ENCODE measurements at places on chromosomes 7 and 10.
A peak's percentile ranks its signal among the peaks of the same experiment; 100 is the strongest.

- DNase-seq, result no peak
These were observed 78.7 kb upstream of the MKRN1 start for GRCh38 chr7:140557809-140558518.

DNA sequence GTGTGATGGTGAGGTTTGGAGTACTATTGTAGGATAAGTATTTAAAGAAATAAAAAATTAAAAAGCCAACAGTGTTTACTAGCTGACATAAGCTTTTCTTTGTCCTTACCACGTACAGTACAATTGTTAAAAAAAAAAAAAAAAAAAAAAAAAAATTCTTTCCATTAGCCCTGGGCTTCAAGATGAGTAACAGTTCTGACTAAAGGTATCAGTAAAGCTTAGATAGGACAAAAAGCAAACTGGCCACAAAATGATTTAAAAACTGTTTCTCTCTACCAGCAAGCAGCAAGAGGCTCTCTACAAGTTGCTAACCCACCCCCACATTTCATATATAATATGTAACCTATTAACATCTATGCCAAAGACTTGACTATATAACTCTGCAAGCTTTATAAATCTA is 17.5 kb downstream of the HYCC1 start:
- DNase-seq, result no peak

DNA sequence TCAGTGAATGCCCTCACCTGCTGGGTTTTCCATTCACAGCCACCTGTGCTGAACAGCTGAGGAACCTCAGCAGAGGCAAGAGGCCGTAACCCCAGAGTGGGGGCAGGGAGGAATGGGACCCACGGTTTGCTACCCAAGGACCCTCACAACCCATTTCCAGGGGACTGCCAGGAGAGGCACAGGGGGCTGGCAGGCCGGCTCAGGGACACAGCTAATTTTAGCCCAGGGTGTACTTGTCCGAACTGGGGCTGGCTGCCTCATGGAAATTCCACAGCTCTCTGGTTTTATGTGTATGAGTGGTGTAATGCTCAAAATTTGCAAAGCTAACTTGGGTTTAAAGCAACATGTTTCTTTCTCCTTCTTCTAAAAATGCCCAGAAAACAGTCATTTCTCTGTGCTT is 42.2 kb downstream of the MINDY4 start:
- no peak for DNase-seq

GRCh38 chr7:93196336-93196735 is 29.9 kb downstream of the HEPACAM2 start:
- DNase-seq, result no peak

DNA sequence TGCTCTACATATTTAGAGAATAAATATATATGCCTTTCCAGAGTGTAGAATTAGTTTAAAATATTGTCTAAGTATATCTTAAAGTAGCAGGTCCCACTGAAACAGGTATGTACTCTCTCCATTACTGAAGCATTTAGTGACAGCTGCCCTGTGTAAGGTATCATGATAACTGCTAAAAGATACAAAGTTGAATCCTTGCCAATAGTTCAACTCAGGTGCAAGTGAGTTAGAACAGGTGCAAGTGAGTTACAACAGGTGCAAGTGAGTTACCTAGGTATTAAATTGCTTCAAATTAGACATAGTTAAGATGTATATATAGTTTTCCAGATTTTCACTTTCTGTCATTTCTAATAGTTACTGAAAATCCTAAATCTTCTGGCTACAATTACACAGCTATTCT is 119.1 kb downstream of the CNOT4 start:
- DNase-seq, result no peak

DNA sequence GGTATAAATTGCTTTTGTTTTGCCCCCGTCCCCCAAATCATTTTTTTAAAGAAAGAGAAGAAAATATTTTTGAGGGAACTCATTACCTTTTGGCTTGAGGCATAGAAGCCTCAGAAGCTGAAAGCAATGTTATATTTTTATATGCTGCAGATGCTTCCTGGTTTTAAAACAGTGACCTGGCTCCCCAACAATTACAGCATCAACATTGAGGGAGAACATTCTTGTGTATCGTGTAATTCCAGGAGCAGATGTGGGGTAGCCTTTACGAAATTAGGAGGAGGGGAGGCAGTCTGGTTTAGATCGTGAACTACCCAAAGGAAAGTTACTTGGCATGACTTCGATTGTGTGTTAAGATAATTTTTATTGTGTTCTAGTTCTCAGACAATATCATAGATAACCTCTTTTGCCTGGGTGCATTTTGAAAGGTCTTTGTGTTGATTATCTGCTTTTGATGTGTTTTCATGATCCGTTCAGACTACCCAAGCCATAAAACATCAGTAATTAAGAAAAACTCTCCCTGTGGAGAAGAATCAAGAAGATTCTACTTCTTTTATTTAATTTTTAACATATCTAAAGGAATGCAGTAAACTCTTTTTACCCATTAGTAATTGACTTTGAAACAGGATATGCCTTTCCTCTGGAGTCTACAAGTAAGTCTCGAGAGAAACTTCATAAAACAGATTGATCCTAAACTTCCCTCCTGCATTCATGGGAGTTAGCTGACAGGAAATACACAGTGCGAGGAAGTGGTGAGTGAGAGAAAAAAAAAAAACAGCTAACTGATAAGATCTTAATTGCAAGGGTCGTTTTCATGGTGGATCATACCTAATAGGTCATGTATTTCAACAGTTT is 141.4 kb downstream of the KIAA1217 start:
- peak; percentile 41 for DNase-seq

GRCh38 chr10:92756201-92757065 is 66.7 kb downstream of the HHEX start:
- DNase-seq, result no peak

- DNase-seq, result no peak
These were observed 357.9 kb downstream of the PTEN start for GRCh38 chr10:88221010-88221973.

GRCh38 chr10:48487244-48487643 is 117.6 kb downstream of the ARHGAP22 start:
- DNase-seq, result no peak

DNA sequence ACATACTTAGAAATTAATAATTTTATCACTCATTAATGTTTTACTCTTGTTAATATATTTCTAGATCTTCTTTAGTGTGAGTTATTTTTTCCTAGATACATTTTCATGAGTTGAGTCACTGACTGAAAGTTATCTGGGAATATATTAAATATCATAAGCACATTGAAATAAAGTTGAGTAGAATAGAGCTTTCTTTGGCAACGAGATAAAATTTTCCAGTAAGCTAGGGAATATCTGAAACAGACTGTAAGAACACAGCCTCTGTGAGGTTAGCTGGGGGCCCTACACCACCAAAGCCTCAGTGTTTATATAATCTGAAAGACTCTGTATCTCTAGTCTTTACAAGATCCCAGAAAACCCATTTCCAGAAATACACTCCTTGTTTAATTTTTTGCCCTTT is 347.8 kb upstream of the PLXDC2 start:
- DNase-seq, result no peak

GRCh38 chr7:41809116-41809515 is 106.2 kb upstream of the INHBA start:
- DNase-seq, result no peak

- no peak for DNase-seq
These were observed 4.3 kb upstream of the EIF3A start for GRCh38 chr10:119084896-119085295.

- DNase-seq, result no peak
These were observed 43.2 kb downstream of the DPYSL4 start for GRCh38 chr10:132229834-132230556.

- peak; percentile 5 for DNase-seq
These were observed 200.5 kb upstream of the KIAA1217 start for GRCh38 chr10:24008164-24009091.

DNA sequence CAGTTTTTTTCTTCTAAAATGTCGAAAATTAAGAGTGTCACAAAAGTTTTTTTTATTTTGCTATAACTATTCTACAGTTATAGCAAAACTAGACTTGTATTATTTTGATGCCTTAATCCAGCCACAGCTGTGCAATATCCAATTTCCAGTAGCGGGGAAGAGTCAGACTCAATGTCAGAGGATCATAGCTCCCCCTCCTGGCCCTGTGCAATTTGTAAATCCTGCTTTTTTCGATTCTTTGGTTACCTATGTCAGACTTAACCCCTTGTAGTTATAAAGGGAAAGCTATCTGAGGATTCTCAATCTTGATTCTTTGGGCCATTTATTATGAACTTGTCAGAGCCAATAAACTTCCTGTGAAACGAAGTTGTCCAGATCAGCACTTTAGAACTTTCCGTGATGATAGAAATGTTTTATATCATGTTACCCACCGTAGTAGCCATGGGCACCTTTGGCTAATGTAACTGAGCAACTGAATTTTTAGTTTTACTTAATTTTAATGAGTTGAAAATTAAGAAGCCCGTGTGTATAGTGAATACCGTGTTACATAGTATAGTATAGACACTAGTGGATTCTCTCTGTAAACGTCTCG is 87.7 kb upstream of the PRKCQ start:
- DNase-seq, result peak; percentile 38

GRCh38 chr10:86337121-86337601 is 29.4 kb downstream of the GRID1 start:
- DNase-seq, result no peak

DNA sequence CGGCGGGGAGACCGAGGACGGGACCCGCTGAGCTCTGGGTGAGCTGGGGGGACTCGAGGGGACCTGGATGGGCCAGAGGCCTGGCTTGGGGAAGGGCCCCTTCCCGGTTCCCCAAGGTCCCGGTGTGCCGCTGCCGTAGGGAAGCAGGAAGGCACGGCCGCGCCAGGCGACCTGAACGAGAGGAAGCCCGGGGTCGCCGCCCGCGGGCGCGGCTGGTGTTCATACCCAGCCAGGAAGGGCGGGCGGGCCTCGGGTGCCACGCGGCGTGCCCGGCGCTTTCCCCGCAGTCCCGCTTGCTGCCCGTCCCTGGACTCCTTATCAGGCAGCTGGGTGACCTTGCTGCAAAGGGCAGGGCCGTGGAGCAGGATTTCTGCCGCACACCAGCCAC is 38.0 kb downstream of the ZNF777 start:
- no peak for DNase-seq

DNA sequence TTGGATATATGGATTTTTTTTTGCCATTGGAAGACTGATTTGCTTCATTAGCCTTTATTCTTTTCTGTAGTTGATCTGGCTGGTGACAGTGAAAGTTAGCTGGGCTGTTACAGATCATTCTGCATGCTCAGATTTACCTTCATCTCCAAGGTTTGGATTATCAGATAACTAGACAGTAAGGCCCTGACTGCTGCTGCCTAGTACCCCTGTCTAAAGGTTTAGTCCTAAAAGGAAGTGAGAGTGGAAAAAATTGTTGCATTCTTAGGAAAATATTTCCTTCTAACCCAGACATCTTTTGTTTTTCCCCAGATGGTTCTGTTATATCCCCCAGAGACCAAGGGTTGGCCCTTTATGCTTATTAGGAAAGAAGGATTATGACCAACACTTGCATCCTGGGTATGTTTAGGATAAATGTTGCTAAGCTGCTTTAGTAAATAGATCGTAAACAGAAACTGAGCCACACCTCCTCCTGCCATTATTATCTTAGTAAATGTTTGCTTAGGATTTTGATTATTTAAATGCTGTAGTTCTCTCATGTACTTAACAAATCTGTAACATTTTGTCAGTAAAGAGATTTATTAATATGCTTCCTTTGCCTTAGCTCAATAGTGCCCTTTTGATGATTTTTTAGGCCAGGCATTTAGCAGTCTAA is 44.4 kb downstream of the MCU start:
- DNase-seq, result peak; percentile 51

- no peak for DNase-seq
These were observed 103.5 kb downstream of the SND1 start for GRCh38 chr7:127755521-127755920.

DNA sequence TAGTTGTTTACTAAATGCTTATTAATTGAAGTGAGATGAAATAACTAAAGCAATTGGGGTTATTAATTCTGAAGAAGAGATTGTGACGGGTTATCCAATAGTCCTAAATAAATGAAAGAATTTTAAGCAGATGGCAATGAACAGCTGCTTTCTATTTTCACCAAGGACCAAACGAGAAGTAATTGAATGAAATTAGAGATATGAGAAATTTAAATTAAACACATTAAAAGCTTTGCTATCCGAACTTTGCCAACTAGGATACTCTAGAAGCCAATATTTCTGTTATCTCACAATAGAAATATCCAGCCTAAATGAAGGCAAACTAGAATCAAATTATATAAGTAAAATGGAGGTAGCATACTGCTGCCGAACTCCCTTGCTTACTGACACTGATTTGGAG is 103.2 kb downstream of the GPR37 start:
- DNase-seq, result no peak

GRCh38 chr7:134442441-134443220 is 16.3 kb downstream of the AKR1B1 start:
- DNase-seq, result no peak

DNA sequence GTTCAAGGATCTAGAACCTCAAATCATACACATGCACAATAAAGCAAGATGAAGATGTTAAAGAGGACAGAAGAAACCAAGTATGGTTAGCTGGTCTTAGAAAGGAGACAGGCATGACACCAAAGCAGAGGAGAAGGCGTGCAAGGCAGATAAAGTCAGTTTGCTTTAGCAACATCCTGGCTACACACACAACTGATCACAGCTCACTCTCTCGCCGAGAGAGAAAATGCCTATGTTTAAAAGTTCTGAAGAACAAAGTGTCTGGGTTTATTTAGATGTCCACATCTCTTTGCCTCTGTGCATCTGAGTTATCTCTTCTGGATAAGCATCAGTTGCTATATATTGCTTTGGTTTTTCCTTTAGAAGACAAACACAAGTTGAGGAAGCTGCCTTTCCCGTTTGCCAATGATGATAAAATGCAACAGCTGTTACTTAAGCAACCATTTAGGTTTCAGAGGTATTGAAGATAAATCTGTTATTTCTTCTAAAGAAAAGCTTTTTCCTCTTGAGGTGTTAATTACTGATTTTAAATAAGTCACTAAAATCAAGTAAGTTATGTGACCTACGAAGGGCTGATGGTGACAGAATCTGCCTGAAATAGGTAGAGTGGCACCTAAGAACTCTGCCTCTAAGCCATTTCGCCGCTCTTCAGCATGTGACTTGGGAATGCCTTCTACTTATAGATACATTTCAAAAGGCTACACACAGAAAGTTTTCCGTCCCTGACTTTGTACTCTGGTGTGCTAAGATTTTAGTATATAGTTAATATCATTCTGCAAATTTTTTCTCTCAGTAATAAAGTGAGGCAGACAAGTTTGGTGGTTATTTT is 146.2 kb upstream of the ASAH2 start:
- no peak for DNase-seq

- peak; percentile 13 for DNase-seq
These were observed 659.4 kb downstream of the MAGI2 start for GRCh38 chr7:78794101-78794500.

DNA sequence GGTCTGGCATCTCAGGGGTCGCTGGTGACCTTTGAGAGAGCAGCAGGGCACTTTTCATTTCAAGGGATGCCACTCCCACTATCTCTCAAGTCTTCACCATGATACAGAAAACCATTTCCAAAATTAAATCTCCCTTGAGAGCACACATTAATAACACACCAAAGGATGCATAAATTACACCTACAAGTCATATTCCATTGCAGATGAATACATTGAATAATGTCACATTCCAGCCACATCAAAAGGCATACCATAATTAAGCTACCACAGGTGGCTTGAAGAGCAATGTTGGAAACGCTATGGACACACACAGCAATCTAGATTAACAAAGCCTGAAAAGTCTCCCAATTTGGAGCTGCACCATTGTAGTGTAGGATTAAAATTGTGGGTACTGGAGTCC is 353.3 kb upstream of the ZMIZ1 start:
- DNase-seq, result no peak

- DNase-seq, result no peak
These were observed 652.6 kb downstream of the REEP3 start for GRCh38 chr10:64173826-64174225.

- no peak for DNase-seq
These were observed 207.9 kb downstream of the TNS3 start for GRCh38 chr7:47373871-47374451.
